ENCODE measurements at places on chromosomes 7 and 10. TPM values are rescaled to one million over a fixed set of nuclear protein-coding genes. Genes with fewer than 3 reads are reported as not detected.

Gene SGMS1
- polyA plus RNA-seq, result 12.4 TPM

Gene HPS6
- 21.9 TPM for polyA plus RNA-seq

Gene KMT2C
- 23.7 TPM for polyA plus RNA-seq

Gene ADIRF
- polyA plus RNA-seq, result not detected

Gene DIP2C
- 1.4 TPM for polyA plus RNA-seq
